ENCODE measurements at places on chromosomes 4 and X. TPM values are rescaled to one million over a fixed set of nuclear protein-coding genes. Genes with fewer than 3 reads are reported as not detected.

DNA sequence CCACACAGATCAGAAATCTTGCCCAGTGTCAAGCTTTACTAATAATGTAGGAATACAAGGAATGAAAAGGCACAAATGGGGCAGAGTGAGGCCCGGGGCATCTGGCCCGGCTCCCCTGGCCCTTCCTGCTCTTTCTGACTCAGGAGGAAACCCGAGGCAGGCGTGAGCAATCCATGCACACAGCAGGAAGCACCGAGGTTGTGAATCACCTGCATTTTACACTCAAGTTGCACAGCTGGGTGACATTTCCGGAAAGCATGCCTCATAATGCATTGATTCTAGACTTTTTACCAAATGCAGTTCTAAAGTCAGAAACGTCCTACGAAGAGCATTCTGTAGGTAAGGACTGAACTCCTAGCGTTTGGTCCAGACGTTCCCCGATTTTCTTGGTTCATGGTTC lies 38.9 kb downstream of the PRIMPOL start:
- DNase-seq, result no peak
- H3K27ac ChIP-seq, result no peak overlapping the region
- no peaks in the 10 kb centered on the region for H3K36me3 ChIP-seq
- no peaks in the 10 kb centered on the region for H3K4me1 ChIP-seq
- H3K4me3 ChIP-seq, result no peak overlapping the region

GRCh38 chr4:3679851-3680311 lies 86.3 kb upstream of the ADRA2C start:
- no peak overlapping the region for H3K27ac ChIP-seq
- H3K4me3 ChIP-seq, result no peak overlapping the region
- H3K4me1 ChIP-seq, result no peaks in the 10 kb centered on the region

DNA sequence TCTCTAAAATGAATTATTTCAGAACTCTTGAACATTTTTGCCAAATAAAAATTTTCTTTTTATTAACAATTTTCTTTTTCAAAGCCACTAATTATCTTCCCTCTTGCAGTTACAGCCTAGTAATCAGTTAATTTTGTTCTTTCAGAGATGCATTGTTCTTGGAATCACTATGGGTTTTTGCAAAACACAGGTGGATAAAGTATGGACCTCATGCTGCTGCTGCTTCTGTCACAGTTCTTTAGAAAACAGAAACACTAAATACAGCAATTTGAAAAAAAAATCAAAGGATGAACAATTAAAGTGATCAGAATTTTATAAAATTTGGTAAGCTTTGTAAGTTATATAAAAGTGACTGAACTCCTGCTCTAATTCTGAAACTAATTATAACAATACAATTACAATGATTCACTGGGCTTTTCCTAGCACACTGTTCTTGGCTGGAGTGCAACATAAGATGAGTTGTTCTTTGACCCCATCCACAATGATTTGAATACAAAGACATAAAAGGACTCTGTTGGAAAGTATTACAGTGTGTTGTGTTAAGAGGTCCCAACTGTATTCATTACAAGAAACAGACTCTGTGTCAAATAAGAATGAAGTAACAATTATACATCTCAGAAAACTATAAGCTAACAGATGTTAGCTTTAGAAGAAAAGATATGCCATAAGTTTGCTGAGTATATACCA lies 59.4 kb upstream of the GK2 start:
- no peak for DNase-seq
- H3K4me1 ChIP-seq, result no peaks in the 10 kb centered on the region
- no peaks in the 10 kb centered on the region for H3K27me3 ChIP-seq
- H3K27ac ChIP-seq, result no peak overlapping the region
- H3K4me3 ChIP-seq, result no peak overlapping the region

DNA sequence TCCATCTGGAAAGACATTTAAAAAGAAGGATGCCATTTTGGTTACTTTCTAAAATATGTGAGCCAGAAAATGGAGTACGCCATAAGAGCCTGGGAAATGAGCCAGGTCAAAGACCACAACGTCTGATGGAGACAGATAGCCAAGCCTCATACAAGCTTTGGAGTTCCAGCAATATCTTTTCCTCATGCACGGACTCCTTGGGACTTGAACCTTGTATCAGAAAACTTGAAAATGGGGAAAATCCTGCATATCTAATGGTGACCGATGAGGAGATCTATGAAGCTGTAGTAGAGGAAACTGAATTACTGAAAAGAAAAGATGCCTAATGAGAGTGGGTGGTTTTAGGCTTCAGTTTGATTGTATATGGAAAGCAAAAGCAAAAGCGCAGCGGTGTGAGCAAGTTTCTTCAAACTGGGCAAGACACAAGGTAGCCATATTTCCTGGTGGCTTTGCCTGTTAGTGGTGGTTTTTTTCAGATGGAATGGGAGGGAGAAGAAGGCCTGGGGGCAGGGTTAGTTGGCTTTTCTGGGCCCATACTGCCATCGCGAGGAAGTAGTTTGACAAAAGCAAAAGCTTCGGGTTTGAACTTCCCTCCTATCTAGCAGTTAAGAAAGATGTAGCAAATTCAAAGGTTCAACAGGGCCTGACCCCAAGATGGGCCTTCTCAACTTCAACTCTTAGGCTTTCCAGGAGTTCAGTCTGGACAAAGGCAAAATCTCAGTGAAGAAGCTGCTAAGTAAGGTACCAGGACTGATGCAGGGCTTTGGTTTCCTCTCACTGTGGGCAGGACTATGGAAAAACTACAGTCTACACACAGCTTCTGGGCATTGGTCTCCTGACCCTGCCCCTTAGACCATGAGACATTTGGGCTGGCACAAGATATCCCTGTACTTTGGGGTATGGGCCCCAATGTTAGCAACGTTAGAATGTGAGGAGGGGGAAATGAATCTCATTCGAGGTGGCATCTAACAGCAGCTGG lies 210.0 kb upstream of the STK26 start:
- no peaks in the 10 kb centered on the region for H3K36me3 ChIP-seq
- H3K4me3 ChIP-seq, result peak overlapping the region; percentile 23
- DNase-seq, result peak; percentile 81
- H3K4me1 ChIP-seq, result no peaks in the 10 kb centered on the region
- H3K27ac ChIP-seq, result no peak overlapping the region

DNA sequence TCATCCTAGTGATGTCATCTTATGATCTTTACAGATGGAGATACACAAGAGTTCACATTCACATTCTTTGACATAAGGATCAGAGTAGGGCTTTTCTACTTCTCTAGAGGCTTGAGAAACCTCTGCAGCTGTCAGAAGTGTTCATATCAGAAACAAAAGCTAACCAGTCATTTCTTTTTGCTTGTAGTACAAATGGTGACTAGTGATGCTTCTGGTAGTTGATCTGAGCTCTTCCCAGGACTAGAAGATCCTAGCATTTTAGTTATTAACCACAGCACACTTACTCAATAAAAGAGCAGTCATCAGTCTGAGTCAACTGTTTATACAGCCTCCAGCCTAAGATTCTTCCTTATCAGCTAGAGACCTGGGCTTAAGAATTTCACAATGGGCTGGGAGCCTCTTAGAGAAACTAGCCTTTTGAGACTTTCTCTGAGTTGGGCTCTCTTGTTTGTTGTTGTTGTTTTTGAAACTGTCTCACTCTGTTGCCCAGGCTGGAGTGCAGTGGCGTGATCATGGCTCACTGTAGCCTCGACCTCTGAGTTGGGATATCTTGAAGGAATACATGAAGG lies 84.1 kb downstream of the TMEM164 start:
- H3K27me3 ChIP-seq, result no peaks in the 10 kb centered on the region
- no peaks in the 10 kb centered on the region for H3K36me3 ChIP-seq
- DNase-seq, result no peak
- H3K4me3 ChIP-seq, result no peak overlapping the region

DNA sequence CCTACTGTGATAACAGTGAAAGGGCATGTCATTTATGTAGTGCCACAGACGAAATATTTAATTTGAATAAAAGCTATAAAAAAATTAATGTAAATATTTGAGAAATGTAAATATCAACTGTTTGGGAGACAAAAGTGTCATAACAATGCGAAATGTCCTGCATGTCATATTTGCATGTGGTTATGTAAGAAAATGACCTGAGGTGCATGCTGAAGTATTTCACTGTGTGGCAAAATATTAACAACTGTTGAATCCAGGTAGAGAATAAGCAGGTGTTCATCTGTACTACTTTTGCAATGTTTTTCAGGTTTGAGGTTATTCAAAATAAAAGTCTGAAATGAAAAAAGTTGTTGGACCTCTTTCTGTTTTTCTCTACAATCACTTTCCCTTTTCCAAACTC lies 30.9 kb downstream of the PROM1 start:
- H3K27me3 ChIP-seq, result no peaks in the 10 kb centered on the region
- H3K4me1 ChIP-seq, result peaks cover 4% of the 10 kb centered on the region
- no peak for DNase-seq
- H3K36me3 ChIP-seq, result no peaks in the 10 kb centered on the region

GRCh38 chr4:39715788-39716187 lies 17.9 kb downstream of the UBE2K start:
- H3K27me3 ChIP-seq, result no peaks in the 10 kb centered on the region
- H3K4me3 ChIP-seq, result no peak overlapping the region
- no peak overlapping the region for H3K27ac ChIP-seq
- no peak for DNase-seq
- H3K36me3 ChIP-seq, result no peaks in the 10 kb centered on the region

- peak within 1 kb of the TSS; percentile 53 for H3K4me3 ChIP-seq
- no peaks in the 10 kb centered on the region for H3K27me3 ChIP-seq
These were observed at the start of gene HSD17B10 for GRCh38 chrX:53433651-53434639. Gene HSD17B10 (minus strand): TSS chrX:53434370. CDS start chrX:53434345, 25 bp downstream.

DNA sequence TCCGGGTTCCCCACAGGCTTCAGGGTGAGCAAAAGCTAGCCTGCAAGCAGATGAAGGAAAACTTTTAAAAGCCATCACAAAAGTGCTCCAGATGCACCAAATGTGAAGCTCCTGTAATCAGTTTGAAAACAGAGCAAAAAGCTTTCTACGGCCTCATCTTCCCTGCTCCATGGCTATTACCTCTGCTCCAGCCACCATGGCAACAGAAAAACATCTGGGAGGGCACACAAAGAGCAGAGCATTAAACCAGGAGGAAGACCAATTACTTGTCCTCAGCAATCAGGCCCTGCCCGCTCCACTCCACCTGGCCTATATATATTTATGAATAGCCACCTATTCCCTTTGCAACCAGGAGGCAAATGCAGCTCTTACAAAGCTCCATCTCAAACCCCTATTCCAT lies 33.6 kb downstream of the TMEM154 start:
- no peaks in the 10 kb centered on the region for H3K36me3 ChIP-seq
- peaks cover 2% of the 10 kb centered on the region for H3K4me1 ChIP-seq
- no peak overlapping the region for H3K4me3 ChIP-seq

DNA sequence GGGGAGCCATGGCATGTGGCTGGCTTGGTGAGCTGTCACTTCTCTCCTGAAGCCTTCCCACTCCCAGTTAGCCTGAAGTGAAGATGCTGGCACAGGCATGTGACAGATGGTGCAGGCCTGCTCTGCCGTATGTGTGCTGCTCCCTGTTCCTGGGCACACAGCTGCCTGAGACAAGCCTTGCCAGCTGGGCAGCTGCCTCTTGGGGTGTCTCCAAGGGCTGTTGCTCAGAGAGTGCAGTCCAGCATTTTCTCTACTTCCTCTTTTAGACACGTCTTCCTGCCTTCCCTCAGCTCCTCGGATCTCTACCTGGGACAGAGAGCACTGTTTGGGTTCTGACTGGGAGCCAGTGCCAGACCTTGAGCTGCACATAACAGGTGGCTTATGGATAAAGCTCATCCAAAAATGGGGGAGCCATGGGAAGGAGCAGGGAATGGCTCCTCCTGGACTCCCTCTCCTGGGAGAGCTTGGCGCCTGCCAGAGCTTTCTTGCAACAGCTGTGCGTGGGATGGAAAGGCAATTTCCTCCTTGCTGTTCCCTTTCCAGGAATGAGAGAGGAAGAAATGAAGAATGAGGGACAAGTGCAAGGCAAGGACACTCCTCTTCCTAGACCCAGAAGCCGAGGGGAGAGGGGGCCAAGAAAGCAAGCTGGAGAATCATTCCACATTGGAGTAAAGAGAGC lies 132.9 kb downstream of the MSL3 start:
- no peak for DNase-seq
- H3K27me3 ChIP-seq, result no peaks in the 10 kb centered on the region
- no peak overlapping the region for H3K27ac ChIP-seq

DNA sequence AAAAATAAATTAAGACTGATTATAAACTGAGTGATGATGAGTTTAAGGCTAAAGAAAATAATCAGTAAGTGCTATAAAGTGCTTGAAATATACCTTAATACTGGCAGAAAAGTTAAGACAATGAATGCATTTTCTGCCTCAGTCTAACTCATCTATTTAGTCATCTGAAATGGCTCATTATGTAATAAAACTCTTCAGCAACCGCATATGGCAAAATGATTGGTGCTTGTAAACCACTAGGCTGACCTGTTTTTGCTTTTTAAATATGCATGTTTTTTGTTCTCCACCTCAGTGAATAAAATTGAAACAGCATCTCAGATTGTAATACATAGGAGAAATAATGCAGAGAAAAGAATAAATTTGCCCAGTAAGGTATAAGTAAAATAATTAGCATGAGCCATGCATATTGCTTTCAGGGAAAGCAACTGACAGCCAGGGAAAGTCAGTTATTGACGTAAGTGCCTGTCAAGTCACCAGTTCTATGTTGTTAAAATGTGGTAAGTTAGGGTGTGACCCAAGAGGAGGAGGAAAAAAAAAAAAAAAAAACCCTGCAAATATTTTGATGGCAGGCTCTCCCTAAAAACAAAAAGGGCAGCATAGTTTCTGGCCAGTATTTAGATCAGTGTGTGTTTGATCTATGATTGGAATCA lies 167.5 kb downstream of the PALLD start:
- H3K27ac ChIP-seq, result no peak overlapping the region
- H3K36me3 ChIP-seq, result no peaks in the 10 kb centered on the region
- H3K4me3 ChIP-seq, result no peak overlapping the region
- no peak for DNase-seq

DNA sequence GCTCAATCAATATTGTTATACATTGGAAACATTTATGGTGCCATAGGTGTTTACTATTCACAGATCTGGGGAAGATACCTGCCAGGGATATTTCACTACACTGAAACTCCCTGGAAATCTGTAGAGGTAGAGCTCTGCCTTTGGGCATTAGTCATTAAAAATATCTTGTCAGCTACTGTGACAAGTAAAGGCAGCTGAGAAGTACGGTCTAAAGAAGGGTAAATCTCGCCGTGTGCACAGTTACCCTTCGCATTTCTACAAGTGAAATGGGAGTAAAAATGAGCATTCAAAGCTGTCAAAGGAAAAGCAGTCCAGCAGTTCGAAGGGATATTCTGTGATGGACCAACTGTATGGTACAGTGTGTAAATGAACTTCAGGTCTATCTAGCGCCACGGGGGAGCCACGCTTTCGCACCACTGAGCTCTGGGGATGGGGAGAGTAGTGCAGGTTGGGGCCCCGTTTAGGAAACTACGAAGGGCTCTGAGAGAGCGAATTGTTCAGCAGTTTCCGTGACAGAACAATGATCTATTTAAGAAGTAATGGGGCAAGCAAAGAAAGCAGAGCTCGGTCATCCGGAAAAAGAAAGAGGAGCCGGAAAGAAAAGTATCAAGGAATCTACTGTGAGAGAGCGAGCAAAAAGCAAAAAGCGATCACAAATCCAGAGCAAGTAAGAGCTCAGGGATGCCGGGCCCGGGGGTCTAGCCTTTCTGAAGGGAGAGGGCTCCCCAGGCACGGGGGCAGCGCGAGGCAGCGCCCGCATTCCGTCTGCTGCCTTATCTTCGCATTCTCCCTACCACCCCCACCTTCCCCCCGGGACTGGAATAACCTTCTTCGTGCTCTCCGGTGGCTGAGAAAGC lies 646 bp downstream of the TIGD4 start:
- no peaks in the 10 kb centered on the region for H3K36me3 ChIP-seq
- DNase-seq, result no peak
- H3K4me1 ChIP-seq, result peaks cover 4% of the 10 kb centered on the region

Gene PAGE2B
- total RNA-seq, result not detected

Gene GPR143
- total RNA-seq, result 1.5 TPM

Data from ovary (tissue), 10 donors.